ENCODE measurements at places on chromosomes 3 and 15.

- DNase-seq: no peak
Measured at GRCh38 chr3:195236076-195236798, 34.7 kb downstream of the XXYLT1 start.

DNA sequence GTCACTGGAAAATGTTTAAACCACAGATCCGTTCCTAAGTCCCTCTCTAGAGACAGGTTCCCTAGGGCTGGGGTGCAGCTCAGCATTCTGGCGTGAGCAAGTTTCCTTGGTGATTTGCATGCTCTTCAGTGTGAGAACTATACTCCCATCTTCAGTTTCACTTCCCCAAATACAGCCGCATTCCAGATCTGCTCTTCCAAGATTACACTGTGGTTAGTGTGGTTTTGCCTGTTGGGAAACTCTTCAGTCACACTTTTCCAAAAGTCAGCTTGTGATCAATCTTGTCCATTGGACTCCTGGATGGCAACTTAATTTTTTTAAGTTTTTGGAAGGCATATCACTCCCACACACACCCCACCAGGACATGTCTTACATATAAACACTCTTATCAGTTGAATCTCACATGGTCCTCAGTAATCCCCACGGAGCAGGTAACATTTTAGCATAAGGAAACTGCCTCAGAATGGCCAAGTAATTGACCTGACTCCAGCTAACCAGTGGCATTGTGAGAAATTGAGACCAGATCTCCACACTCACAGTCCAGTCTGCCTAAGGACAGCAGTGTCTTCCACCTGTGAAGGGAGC, 33.5 kb upstream of the PTPN23 start:
- DNase-seq: no peak

DNA sequence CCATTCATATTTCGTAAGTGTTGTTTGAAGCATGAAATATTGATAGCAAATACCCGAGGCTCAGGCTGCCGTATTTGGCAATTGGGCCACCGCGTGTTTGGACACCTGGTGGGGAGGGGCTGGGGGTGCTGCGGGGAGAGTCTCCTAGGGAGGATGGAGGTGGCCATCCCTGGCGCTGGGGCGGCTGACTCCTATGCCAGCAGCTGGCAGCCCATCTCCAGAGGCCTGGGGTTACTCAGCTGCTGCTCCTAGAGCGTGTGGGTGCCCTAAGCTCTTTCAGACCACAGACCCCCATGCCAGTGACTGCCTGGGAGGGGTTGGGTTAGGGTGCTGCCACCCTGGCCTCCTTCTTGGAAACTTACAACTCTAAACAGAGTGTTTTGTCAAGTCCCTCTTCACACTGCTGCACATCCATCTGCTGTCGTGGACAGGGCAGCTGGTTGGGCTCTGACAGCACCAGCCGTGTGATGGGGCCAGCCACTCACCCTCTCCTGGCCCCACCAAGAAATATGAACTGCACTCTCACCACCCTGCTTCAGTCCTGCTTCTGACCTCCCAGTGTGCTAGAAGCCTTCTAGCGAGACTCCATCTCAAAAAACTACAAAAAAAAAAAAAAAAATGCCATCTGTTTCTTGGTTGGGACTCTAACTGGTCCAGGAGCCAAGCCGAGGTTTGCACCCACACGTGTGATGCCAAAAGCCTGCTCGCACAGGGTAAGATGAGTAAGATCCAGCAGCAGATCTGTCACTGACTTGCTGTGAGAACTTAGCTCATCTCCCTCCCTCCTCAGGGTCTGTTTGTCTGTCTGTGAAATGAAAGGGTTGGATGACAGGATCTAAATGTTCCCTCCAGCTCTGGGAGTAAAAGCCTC, 156.2 kb downstream of the MEGF11 start:
- DNase-seq: no peak

- no peak for DNase-seq
Measured at GRCh38 chr3:192830291-192831110, 87.2 kb downstream of the MB21D2 start.

- no peak for DNase-seq
Measured at GRCh38 chr3:46049093-46049492, 21.8 kb upstream of the XCR1 start.

DNA sequence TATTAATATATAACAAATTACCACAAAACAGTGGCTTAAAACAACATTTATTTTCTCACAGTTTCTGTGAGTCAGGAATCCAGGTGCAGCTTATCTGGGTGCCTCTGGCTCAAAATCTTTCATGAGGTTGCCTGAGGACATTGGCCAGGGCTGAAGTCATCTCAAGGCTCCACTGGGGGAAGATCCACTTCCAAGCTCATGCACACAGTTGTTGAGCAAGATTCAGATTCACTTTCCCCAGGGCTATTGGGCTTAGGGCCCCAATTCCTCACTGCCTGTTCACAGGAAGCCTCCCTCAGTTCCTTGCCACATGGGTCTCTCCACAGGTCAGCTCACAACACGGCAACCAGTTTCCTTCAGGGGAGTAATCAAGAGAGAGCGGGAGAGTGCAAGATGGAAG, 35.0 kb downstream of the RFTN1 start:
- no peak for DNase-seq

DNA sequence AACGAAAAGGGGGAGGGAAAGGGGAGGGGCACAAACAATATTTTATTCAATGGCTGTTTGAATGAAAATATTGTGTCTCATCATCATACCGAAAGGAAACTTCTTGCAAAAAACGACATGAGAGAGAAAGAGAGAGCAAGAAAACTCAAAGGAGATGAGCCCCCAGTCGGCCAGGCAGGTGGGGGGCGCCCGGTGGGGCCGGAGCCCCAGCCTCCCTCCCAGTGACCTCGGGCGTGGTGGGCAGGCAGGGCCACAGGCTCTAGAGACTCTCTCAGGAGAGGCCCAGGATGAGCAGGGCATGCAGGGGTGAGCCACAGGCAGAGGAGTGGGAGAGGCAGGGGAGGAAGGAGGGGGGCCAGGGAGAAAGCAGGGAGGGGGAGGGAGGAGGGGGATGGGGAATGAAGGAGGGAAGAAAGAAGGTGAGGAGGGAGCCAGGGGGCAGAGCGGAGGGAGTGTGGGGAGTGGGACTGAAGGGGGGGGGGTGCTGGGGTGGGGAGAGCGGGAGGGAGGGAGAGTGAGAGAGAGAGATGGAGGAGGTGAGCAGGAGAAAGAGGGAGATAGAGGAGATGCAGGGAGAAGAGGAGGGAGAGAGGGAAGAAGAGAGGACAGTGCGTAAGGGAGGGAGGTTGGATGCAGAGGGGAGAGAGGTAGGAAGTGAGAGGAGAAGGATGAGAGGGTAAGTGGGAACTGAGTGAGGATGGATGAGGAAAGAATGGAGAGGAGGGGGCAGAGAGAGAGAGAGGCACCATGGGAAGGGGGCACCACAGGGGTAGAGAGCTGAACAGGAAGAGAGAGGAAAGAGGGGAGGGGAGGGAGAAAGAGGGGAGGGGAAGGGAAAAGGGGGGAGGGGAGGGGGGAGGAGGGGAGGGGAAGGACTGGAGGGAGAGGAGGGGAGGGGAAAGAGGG, 14.1 kb upstream of the TMEM115 start:
- no peak for DNase-seq

GRCh38 chr3:14410503-14411165, 8.2 kb downstream of the SLC6A6 start:
- no peak for DNase-seq

DNA sequence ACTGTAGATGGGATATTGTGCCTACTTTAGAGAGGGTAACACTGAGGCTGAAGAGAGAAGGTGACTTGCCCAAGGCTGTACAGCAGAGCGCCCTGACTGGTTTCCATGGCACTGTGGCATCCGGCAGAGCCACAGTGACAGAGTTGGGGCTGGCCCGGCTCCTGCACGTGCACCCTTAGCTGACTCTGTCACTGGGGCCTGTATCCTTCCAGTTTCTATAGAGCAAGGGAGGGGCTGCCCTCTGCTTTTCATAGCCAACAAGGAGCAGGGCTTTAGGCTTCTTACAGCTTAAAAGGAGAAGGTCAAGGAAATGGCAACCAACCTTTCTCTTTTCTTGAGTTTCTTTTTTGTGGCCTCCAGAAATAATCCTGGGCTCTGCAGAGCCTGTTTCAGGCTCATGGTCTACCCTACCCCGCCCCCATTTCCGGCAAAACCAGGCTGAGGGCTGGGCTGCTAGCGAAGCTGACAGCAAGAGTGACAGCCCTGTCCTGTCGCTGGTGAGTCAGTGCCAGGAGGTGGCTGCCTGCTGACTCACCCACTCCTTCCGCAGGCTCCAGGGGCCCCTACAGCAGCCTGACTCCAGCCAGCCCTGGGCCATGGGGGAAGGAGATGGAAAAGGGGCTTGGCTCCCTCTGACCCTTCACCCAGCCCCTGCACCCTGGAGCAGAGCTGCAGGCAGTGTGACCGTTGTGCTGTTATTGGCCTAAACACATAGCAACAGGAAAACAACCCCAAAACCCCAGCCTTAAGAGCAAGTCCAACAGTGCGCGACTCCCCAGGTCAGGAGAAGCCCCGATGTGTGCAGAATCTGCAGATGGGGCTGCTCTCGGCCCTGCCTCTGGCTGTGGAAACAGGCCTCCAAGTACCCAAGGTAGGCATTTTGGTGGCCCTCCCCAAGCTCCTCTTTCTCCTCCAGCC, 29.8 kb downstream of the SLC6A6 start:
- peak; percentile 89 for DNase-seq

DNA sequence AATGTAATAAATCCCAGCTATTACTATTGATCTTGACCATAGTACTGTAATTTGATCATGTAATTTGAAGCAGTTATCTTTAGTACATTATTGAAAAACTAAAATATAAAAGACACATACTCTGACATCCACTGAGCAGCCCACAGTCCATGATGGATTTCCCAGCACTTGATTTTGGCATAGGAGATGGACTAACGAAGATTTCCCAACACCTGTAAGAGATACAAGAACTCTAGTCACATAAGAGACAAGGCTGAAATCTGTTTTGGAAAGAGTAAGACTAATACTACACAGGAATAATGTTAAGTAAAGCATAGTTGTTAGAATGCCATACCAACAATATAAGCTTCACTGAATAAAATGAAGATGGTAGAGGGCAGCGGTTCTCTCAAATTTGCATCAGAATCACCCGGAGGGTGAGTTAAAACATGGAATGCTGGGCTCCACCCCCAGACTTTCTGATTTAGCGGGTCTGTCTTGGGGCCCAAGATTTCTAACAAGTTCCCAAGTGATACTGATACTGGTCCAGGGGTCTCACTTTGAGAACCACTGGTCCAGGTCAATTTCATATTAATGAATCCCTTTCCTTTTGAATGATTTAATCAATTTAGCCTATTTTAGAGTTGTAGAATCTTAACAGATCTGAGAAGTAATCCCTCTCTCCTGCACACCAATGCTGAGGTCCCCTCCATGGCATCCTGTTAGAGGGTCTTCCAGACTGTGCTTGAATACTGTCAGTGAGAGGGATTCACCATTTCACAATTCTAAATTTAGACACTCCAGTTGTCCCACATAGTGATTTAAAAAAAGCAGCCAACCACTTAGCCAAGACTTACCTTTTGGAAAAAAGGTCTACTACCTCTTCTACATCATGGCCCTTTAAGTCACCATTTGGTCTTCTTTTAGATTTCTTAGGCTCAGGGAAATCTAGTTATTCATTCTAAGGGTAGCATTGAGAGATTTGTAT, 11.5 kb downstream of the RABL3 start:
- no peak for DNase-seq

DNA sequence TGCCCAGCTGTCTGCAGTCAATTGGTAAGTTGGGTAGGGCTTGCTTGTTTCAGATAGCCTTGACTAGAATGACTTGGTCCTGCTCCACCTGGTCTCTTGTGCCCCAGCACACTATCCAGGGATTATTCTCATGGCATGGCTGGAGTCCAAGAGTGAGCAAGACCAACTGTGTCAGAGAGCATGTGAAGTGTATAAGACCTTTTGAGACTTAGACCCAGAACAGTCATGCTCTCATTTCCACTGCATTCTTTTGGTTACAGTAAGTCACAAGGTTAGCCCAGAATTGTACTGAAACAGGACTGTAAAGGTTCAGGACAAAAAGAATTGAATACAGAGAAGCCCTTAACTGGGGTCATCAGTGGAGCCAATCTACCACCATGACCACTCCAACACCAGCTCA, 650.8 kb upstream of the ADAMTS9 start:
- no peak for DNase-seq

DNA sequence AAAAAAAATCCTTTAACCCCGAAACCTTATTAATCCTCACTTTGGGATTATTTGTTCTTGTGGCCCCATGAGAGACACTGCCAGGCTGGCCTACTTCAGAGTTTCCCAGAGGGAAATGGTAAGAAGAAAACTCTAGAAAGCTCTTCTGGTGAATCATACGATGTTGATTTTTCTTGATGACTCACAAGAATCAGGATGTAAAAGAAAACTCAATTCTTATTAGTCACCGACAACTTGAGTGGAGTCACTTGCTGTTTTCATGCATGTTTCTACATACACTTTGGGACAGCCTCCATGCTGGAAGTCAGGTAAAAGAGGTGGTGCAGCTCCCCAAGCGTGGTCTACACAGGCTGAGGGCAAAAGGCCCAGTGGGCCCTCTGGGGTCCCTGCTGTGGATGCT, 42.8 kb downstream of the MYO5C start:
- no peak for DNase-seq

DNA sequence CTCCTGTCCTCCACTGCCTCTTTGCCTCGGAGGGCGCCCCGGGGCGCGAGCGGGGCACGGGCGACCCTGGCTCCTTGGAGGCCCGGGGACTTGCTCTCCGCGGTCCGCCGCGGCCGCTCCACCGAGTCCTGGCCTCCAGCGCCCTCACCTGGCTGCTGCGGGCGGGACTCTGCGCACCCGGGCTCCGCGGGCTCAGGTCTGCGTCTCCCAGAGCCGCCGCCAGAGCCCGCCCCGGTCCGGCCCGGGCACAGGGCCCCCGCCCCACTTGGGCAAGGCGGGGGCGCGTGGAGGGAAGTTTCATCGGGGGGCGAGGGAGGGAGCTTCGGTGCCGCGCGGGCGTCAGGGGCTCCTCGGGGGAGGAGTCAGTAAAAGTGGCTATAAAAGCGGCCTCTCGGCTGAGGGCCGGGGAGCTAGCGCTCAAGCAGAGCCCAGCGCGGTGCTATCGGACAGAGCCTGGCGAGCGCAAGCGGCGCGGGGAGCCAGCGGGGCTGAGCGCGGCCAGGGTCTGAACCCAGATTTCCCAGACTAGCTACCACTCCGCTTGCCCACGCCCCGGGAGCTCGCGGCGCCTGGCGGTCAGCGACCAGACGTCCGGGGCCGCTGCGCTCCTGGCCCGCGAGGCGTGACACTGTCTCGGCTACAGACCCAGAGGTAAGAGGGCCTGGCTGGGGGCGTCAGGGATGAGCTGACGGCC, at the start of gene CEMIP:
Gene CEMIP (plus strand): TSS at position 407 of the 694 bp plus-strand sequence. CDS start 94,510 bp downstream, outside the sequence.
- DNase-seq: no peak
